CD4-positive, alpha-beta memory T cell (primary cell): ENCODE measurements at places on chromosomes 5 and 9.

GRCh38 chr9:81984928-81985327 is 3.6 kb upstream of the SPATA31D1 start:
- no peak for DNase-seq

DNA sequence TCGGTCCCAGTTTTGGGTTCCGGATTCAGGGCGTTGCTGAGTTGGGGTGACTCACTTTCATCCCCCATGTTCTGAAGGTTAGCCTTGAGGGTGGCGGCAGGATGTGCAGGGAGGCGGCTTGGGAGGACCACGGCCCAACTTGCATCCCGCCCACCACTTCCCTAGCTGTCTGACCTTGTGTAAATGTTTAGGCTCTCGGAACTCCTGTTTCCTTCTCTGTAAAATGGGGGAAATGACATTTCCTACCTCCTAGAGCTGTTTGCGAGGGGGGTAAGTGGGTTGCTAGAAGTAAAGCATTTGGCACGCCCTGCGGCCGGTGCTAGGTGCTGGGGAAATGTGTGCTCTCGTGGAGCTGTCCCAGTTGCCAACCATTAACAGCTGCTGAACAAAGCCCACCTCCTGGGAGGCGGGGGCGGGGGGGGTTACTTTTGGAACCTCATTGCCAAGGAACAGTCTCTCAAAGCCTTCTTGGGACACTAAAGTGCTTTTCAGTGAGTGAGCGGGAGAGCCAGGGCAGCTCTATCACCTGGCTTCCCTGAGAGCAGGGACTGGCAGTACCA is 27.5 kb downstream of the PTGES2 start:
- no peak for DNase-seq

- DNase-seq: no peak
Measured at GRCh38 chr5:97021416-97021815, 85.5 kb downstream of the LNPEP start.

- peak; percentile 29 for DNase-seq
Measured at GRCh38 chr5:60677850-60678664, 21.9 kb downstream of the DEPDC1B start.

DNA sequence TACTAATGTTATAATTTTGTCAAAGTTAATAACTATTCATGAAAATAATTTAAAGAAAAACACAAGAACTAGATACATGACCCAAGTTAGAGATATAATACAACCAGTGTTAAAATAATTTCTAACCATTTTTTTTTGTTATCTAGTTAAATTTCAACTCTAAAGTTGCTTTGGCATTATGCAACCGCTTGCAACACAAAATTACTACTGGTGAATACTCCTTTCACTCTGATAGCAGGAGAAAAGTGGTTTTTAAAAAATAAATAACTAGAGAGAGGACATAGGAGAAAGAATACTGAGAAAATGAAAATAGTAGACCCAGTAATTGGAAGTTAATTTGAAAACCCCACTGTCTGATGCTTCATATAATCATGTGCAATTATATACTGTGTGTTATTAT is 622.4 kb upstream of the GRIN3A start:
- DNase-seq: no peak

DNA sequence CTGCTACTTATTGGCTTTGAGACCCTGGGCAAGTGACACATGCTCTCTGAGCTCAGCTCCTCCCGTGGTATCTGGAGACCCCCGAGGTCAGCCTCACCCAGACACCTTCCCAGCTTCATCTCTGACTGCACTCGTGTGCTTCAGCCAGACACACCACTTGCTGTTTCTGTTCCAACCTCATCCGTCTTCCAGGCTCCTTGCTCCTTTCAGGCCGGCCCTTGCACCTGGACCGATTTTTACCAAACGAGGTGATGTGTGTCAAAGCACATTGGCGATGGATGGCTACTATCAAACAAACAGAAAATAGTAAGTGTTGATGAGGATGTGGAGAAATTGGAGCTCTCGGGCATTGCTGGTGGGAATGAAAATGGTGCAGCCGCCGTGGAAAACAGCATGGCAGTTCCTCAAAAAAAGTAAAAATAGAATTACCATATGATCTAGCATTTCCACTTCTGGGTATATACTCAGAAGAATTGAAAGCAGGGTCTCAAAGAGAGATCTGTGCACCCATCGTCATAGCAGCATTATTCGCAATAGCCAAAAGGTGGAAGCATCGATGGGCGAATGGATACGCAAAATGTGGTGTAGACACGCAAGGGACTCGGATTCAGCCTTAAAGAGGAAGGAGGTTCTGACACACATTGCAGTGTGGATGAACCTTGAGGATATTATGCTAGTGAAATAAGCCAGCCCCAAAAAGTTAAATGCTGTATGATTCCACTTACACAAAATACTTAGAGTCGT is 96.1 kb upstream of the IER5L start:
- DNase-seq: no peak

DNA sequence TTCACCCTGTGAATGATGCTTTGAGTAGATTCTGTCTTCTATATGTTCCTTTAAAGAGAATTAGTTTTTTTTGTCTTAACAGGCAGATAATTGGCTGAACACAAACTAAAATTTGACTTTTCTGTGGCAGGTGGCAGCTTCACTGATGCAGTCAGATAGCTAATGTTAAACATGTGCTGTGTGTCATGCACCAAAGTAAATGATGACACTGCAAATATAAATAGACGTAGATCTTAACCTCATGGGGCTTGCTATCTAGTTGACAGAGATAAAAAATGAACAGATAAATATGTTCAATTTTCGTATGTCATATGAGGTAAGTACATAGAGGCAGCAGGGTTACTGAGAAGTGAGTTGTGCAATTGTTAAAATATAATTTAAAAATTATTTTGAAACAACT is 82.7 kb downstream of the PARP8 start:
- no peak for DNase-seq

GRCh38 chr5:55638051-55638450 is 74.1 kb downstream of the SLC38A9 start:
- DNase-seq: no peak

DNA sequence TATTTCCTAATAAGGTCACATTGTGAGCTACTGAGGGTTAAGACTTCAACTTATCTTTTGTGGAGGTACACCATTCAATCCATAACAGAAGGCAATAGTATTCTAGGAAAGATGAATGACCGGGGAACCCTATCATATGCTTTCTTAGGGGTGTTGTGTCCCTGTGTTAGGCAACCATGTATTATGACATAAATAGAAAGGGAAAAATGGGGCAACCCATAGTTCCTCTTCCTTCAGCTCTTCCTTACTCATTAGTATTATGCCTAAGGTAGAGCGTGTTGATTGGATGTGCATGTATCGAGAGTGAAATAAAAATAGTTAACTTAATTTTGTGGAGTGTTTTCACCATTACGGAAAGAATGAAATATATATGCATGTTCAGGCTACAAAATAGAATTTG is 6.0 kb upstream of the CCNJL start:
- DNase-seq: no peak

- no peak for DNase-seq
Measured at GRCh38 chr9:87212605-87213021, 265.3 kb upstream of the GAS1 start.
